ENCODE measurements at places on chromosomes 7 and 10. TPM values are rescaled to one million over a fixed set of nuclear protein-coding genes. Genes with fewer than 3 reads are reported as not detected.

DNA sequence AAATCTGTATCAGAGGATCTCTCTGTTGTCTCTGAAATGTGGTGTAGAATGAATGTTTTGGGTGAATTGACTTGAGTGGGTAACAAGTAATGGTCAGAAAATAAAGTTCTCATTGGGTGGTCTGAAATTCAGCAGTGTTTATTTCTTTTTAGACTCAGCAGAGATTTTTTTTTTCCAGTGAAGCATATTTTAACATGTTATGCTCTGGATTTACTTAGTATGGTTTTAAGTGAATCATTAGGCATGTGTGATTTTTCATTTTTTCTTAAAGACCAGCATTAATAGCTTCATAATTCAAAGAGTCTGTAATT, 63.5 kb downstream of the REEP3 start:
- no peak for DNase-seq

Gene GOLGA7B
- total RNA-seq: 0.50 TPM

GRCh38 chr7:48170506-48170905, 752 bp upstream of the ABCA13 start:
- DNase-seq: no peak

DNA sequence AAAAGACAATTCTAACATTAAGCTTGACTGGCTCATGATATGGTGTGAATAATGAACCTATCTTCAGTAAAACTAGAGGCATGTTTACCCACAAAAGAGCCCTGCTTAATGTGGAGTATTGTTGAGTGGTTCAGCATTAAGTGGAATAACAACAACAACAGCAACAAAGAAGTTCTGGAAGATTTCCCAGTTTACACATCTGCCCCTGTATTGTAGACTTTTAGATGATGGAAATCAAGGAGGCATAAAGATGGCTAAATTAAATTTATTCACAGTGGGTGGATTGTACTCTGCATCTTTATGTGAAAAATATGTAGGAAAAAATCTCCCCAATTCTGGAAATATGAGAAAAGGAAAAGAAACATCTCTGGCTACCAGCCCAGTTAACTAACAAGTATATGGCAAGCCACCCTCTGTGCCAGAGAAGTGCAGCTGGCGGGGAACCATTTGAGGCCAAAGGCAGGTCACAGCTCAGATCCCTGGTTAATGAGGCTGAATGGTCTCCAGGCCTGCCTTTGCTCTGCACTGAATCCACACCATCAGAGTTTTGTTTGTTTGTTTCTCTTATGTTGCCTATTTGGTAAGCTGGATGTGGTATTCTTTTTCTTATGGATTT, 186.0 kb downstream of the SEMA3D start:
- DNase-seq: no peak

DNA sequence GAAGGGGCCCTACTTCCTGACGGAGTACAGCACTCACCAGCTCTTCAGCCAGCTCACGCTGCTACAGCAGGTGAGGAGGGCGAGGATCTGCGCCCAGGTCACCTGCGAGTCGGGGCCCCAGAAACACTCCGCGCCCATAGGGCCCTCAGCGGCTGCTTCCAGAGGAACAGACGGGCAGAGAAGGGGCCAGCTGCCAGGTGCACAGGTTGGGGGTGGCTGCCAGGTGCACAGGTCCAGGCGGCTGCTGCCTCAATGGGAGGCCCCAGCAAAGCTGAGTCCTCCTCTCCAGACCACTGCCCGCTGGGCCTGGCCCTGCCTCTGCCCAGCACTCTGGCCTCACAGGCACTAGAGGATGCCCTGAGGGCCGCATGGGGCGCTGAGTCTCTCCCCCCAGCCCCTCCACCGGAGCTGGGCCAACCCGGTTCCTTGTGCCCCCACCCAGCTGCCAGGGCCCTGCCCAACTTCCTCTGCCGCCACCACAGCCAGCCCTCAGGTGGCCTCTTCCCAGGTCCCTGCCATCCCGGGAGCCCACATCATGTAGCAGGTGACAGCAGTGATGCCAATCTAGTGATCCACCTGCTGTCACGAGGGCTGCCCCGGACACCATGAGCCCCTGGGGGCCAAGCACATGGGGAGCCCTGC, 17.0 kb upstream of the UTF1 start:
- no peak for DNase-seq

GRCh38 chr7:27883696-27884095, 143.7 kb downstream of the TAX1BP1 start:
- DNase-seq: no peak

GRCh38 chr10:58356756-58357155, 21.9 kb downstream of the UBE2D1 start:
- no peak for DNase-seq

Gene OR6B1
- not detected for total RNA-seq

GRCh38 chr7:152501506-152501905, 65.7 kb upstream of the KMT2C start:
- no peak for DNase-seq

- DNase-seq: peak; percentile 8
Observed at GRCh38 chr7:7014827-7015595, 167.3 kb upstream of the C1GALT1 start.

GRCh38 chr7:111424768-111425167, 137.5 kb downstream of the IMMP2L start:
- DNase-seq: peak; percentile 8

Gene DDIT4
- total RNA-seq: 1,235 TPM

GRCh38 chr7:126442908-126443307, 809.8 kb downstream of the GRM8 start:
- DNase-seq: no peak

- DNase-seq: peak; percentile 70
Observed at GRCh38 chr7:23713285-23714149, 3.5 kb downstream of the STK31 start.

Gene MEST
- total RNA-seq: 113 TPM

Gene DNAJB6
- total RNA-seq: 151 TPM

All from mammary epithelial cell (primary cell).